Stimulated activated CD4-positive, alpha-beta T cell treated with anti-CD3 and anti-CD28 coated beads, Interleukin-1b, Interleukin-23, amount 100 ng/mL, for 1 hour (primary cell): ENCODE measurements at places on chromosomes 3 and 15.

DNA sequence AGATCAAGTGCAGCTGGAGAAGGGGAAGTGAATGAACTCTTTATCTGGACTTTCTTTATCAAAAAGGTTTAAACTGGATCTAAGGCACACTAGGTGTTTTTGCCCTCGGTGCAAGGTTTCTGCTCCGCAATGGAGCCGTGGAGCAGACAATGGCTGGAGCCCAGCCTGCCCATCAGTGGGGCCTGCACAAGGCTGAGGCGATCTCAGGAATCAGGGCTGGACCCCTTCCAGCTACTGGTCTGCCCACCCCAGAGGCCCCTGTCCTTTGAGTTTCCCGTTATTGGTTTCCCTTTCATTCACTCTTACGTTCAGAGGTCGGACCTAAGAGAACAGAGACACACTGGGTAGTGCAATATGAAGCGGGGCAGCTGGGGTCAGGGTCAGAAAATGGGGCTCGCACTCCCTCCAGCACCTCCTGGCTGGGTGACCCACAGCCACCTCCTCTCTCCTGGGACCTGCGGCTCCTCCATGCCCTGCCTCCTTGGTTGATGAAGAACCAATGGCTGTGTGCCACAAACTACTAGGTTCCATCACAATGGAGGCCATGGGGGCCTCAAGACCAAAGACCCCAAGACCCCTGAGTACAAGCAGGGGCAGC, 164.6 kb downstream of the CHSY1 start:
- DNase-seq = no peak

GRCh38 chr3:53191836-53192480, 30.9 kb downstream of the PRKCD start:
- DNase-seq = no peak

DNA sequence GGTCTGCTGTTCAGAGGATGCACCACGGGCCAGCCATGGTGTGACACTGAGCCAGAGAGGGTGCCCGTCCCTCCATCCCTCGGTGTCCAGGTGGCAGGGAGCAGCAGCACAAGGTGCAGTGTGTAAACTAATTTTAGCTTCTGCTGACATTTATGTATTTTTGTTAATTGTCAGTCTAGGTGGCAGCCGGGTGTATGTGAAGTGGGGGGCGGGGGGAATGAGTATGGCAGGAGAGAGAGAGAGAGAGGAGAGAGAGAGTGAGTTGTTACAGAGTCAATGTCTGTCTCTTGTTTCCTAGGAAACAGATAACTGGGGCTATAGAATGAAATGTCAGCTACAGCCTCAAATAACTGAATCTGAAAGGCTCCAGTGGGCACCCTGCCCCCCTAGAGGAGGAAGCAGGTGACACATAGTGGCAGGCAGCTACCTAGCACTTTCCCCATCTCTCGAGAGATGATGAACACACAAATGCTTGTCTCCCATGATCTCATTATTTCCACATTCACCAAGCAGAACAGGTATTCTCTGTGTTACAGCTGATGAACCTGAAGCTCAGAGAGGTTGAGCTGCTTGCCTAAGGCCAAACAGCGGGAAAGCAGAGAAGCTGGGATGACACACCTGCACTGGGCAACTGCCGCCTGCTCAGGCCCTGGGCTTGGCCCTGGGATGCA, 24.7 kb downstream of the RASGRF1 start:
- no peak for DNase-seq

GRCh38 chr3:196169836-196170240, 41.4 kb downstream of the ZDHHC19 start:
- no peak for DNase-seq

DNA sequence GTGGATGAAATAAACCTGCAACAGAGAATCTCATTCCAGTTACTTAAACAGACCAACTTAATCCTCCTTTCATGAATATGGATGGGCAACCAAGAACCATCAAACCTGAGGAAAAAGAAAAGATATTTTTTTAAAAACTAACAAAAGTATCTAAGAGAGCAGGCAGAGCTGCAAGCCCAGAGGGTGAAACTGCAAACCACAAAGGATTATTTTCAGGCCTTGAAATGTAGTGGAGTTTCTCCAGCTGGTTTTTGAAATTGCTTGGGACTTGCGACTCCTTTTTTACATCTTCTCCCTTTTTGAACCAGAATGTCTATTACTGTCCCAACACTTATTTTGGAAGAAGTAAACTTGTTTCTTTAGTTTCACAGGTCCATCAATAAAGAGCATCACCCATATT, 87.4 kb downstream of the STAG1 start:
- no peak for DNase-seq

- peak; percentile 39 for DNase-seq
Measured at GRCh38 chr3:37967260-37967881, 23.2 kb upstream of the VILL start.

DNA sequence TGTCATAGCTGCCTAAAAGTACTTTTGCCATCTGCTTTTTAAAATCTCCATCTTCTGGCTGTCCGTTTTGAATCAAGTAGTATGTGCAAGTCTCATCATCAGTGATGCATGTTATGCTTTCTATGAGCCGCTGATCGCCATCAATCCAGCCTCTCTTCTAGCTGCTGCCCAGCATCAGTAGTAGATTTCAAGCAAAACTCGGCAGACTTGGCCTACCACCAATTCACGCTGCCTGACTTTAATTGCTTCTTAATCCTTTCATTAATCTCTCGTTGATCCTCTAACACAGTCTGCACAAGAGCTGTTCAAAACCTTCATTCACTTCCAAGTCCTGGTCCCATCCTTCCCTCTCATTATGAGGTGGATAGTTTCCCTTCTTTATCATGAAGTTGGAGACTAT, 104.9 kb downstream of the NSUN3 start:
- DNase-seq = no peak

DNA sequence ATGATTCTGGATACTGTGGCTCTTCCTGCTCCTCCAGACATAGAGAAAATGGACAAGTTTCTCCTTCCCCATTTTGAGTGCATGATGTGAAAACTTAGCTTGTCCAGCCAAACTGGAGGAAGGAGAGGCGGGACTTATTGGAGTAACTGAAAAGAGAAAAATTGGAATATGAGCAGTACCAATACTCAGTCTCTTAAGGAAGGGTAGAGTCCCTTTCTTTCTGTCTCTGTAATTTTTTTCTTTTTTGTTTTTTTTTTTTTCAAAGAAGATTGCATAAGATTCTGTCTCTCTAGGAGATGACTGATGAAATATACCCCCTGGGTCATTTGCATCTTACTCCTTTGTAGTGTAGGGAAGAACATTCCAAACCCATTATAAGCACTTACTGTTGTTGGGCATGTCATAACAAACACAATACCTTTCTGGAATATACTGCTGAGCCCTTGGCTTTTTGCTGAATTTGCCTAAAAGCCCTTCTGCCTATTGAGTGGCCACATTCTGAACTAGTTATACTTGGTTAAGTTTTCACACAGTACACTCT, 498.1 kb upstream of the TPRG1 start:
- no peak for DNase-seq

DNA sequence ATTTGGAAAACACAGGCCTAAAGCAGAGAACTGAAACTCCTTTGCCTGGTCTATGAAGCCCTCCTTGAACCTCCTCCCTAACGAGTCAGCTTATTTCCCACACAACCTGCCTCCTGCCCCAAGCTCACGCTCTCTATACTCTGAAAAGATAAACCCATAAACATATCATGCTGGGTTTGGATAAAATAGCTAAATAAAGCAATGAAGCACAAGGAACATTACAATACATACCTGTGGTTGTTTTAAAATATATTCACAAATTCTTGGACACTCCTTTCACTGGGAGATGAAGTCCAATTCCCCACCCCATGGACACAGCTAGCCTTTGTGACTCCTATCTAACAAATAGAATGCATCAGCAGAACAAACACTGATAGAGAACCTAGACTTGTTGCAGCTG, 98.2 kb downstream of the PLCH1 start:
- no peak for DNase-seq

DNA sequence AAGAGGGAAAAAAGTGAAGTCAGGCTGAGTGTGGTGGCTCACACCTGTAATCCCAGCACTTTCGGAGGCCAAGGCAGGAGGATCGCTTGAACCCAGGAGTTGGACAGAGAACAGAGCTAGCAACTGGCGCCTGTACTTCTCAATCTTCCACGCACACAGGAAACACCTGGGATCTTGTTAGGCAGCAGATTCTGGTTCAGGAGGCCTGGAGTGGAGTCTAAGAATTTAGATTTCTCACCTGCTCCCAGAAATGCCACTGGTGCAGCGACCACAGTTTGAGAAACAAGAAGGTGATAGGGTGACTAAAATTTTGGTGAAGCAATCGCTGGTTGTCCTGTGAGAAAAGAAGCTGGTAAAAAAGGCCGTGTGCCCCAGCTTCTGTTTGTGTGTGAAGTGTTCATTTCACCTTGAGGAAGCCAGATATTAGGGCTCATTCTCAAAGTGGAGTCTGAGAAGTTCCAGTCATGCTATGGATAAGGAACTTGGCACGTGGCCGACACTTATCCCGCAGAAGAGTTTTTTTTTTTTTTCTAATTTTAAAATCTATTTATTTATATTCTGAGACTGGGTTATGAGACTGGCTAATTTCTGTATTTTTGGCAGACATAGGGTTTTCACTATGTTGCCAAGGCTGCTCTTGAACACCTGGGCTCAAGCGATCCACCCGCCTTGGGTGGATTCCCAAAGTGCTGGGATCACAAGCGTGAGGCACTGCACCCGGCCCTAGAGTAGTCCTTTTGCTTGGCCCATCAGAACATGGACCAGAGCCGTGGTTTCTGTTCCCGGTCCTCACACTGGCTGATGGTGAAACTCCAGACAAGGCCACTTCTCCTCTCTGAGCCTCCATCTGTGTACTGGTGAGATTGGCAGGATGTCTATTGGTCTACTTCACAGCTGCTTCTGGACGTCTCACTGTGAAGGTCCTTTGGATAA, 324.6 kb upstream of the PROK2 start:
- no peak for DNase-seq

- no peak for DNase-seq
Measured at GRCh38 chr15:92449476-92449875, 55.8 kb downstream of the ST8SIA2 start.

- no peak for DNase-seq
Measured at GRCh38 chr15:56939257-56939656, 20.8 kb downstream of the TCF12 start.

- DNase-seq = no peak
Measured at GRCh38 chr3:140224307-140224706, 289.3 kb downstream of the CLSTN2 start.

GRCh38 chr15:73637527-73637926, 4.3 kb upstream of the NPTN start:
- no peak for DNase-seq

- no peak for DNase-seq
Measured at GRCh38 chr15:66657185-66658020, 44.6 kb upstream of the SMAD6 start.

- DNase-seq = no peak
Measured at GRCh38 chr15:48466820-48467219, 135.6 kb downstream of the DUT start.

DNA sequence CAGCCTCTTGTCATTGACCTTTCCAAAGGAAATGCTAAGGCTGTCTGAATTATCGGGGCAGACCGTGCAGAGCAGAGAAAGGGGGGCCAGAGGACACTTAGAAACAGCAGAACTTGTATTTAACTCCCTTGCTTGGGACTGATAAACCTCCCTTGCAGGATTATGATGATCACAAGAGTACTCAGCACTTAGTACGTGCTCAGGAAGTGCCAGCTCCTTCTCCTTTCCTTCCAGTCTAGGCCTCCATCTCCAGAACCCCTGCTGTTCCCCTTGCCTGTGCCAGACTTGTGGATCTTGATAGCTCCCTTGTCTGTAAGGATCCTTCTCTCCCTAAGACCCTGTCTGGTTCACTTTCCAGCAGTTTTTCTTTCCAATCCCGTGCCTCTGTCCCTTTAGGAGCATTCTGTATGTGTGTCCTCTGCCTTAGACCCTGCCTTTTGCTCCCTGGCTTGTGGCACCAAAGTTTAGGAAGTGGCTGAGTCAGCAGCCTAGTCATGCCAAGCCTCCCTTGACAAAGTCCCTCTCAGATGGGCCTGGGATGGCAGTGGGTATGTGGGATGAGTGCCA, 747 bp downstream of the SORD start:
- DNase-seq = no peak

DNA sequence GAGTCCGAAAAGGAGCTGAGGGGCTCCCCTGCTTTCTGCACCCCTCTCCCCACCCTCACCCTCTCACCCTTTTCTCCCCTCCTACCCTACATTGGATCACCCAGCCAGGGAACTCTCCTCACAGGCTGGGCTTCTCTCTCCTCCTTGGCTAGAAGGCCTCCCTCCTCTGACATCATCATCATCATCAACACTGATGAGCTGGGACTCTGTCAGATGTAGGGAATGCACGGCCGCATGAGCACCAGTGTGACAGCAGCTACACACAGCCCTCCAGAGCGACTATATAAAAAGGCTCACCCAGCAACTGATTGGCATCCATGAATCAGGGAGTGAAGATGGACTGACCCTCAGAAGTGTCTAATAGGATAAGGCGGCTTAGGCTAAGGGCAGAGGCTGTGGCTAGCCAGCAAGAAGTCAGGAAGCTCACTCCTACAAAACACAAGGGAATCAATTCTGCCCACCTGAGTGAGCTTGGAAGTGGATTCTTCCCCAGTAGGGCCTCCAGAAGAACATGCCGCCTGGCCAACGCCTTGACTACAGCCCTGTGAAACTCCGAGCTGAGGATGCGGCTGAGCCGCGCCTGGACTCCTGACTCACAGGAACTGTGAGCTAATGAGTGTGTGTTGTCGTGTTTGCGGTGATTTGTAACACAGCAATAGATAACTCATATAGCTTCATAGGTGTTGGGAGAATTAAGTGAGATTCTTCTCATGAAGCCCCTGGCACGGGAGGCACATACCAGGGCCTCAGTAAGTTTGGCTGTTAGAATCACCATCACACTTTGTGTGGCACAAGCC, 147.6 kb downstream of the FAM43A start:
- no peak for DNase-seq

- no peak for DNase-seq
Measured at GRCh38 chr3:128488636-128488990, 4.4 kb downstream of the GATA2 start.

- DNase-seq = no peak
Measured at GRCh38 chr15:50113187-50113505, 5.9 kb downstream of the ATP8B4 start.

DNA sequence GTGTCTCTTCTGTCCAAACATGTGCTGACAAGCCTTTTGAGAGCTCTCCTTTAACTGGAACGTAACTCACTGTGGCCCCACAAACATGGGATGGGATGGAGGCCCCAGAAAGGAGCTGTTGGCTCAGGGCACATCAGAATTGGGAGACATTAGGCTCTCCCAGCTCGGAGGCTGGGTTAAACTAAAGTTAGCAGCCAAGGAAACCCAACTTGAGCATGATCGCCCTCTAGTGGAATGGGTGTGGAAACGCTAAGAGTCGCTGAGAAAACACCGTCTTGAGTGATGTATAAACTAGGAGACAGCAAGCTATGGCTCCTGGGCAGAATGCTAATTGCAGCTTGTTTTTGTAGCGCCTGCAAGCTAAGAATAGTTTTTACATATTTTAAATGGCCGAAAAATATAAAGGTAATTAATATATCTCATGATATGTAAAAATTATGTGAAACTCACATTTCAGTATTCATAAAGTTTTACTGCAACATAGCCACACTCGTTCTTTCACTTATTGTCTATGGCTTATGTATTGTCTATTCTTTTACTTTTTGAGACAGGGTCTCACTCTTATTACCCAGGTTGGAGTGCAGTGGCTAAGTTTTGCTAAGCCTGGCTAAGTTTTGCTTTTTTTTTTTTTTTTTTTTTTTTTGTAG, 138.8 kb upstream of the HACD2 start:
- DNase-seq = peak; percentile 10

GRCh38 chr3:14561051-14561960, 21.2 kb upstream of the GRIP2 start:
- DNase-seq = no peak
